Upper lobe of right lung (tissue), 1 donor: ENCODE measurements at places on chromosomes 5 and 9.
A peak's percentile ranks its signal among the peaks of the same experiment; 100 is the strongest.

- peak; percentile 86 for DNase-seq
Measured at GRCh38 chr5:159773062-159773924, 143.0 kb upstream of the ADRA1B start.

DNA sequence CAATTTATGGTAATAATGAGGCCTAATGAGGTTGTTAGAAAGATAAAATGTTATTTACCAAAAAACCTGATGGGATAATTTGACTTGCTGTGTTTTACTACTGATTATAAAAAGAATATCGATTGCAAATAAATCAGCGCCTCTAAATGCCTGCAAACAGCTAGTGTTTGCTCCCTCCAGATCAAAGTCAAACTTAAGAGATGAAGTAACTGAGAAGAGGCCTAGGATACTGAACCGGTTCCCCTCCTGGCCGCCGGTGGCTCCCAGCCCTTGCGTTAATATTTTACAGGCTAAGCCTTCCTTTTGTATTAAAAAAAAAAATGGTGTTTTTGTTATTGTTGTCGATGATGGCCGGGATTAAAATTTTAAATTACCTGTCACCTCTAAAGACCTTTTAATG lies 2.6 kb downstream of the IRX1 start:
- no peak for DNase-seq

DNA sequence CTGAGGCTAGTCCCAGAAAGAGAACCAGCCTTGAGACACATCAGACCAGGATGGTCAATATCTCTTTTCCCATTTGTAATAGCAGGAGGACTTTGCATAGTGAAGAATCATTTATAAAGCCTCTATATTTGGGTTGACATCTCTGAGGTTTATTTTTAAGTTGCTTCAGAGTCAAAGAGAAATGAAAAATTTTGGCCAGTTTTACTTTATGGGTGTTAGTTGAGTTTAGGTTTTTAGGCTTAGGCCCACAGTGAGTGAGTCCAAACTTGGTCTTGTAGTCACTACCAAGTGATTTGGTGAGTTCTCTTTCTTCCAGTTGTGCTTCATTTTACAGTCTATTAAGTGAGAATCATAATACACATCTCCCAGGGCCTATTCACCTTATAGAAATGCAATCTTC lies 5.3 kb upstream of the MEF2C start:
- no peak for DNase-seq

DNA sequence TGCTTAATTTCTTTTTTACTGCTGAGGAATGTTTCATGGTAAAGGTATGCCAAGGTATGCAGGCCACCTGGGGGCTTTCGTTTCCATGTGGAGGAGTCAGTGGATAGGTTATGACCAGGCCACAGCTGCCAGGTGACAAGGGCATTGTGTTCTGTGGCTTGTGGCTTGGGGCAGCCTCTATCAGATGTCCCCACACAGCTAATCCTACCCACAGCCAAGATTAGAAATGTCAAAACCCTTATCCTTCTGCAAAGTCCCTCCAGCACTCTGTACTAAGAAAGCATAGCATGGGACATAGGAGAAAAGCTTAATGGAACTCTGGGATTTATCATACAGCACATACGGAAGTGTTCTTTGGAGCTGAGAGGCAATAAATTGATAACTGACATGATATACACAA lies 171.2 kb upstream of the S1PR3 start:
- no peak for DNase-seq

GRCh38 chr5:116084287-116084691 lies 536 bp upstream of the COMMD10 start:
- no peak for DNase-seq

GRCh38 chr9:91848146-91848545 lies 101.9 kb downstream of the ROR2 start:
- no peak for DNase-seq

DNA sequence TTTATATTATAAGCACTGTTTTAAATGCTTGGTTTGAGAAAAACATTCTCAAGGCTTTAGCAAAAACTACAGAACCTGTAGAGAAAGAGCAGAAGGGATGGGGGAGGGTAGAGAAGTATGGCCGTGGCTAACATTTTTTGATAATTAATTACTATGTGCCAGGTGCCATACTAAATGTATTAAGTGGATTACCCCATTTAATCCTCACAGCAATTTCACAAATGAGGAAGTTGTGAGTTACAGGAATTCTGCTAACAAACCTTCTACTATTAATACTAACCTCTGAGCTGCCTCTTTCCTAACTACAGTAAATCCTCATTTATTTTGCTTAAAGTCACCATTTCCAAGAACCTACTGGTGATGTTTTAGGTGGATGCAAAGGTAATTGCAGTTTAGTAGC lies 157.9 kb downstream of the RNF180 start:
- DNase-seq: no peak

- DNase-seq: no peak
Measured at GRCh38 chr9:7592321-7593316, 207.0 kb downstream of the DMAC1 start.

DNA sequence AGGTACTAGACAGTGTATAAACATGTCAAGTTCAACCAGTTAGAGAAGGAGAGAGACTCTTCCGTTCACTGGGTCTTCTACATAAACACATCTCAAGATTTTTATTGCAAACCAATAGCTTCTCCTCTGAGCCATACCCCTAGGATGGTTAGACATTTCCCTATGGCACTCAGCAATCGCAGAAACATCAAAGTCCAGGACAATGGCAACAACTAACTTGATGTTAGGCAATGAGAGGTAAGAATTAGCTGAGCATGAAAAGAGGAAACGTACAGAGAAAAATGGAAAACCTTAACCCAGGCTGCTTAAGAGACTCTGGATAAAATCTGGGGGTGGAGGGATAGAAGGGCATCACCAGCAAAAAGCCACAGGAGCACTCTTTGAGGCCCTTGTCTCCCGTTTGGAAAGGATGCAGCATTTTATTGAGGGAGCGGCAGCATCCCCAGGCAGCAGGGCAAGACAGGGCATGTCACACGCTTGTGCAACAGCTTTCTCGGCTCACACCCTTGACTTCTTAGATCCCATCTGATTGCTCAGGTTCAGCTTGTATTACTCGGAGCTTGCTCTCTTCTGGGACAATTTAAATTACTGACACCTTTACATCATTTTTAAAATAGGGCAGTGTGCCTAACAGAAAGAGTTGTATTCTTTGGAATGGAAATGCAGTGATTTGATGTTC lies 8.6 kb upstream of the PSAT1 start:
- DNase-seq: no peak

DNA sequence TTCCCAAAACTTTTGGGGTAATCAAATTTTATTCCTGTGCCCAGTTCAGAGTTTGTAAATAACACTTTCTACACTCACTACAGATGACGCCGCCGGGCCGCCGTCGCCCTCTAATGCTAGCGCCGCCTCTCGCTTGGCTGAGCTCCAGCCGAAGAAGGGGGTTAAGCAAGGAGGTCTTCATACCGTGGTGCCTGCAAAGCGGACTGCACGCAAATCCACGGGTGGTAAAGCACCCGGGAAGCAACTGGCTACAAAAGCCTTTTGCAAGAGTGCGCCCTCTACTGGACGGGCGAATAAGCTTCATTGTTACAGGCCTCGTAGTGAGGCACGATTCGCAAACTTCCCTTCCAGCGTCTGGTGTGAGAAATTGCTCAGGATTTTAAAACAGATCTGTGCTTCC lies 280.4 kb downstream of the MEF2C start:
- no peak for DNase-seq

- DNase-seq: peak; percentile 32
Measured at GRCh38 chr5:177529247-177530203, 12.8 kb upstream of the DDX41 start.

DNA sequence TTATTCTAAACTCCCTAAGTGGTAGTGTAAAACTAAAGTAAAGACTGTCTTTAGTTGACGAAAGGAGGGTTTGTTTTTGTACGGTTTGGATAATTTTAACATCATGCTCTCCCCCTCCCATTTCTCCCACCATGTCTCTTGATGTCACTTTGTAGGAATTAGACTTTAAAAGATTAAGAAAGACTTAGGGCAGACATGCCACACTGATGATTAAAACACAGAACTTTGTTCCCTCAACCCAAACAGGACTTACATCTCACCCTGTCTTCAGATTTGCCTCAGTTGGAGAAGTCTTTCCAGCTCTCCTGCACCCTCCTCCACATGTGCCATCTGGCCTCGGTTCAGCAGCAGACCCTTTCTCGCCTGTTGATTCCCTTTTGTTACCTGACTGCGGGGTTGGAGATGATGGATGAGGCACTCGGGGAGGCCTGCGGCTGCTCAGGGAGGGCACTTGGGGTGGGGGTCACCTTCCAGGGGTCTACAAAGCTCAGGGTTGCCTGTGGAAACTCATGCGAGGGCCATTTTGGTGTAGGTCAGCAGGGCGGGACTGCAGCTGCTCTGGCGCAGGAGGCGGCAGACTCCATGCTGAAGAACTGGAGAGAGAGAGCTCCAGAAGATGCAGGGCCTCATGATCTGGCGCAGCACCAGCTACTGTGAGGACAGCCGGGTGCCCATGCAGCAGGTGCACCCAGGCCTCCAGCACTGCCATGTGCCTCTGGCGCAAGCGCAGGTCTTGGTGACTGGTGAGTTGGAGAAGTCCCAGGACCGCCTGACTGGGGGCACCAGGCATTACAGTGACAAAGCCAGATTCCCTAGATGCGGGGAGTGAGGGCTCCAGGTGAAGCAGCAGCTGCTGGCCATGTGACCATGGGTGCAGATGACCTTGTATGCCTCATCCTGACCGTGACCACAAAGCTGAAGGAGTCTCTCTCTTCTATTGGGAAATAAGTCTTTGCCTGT lies 24.5 kb upstream of the EXOC3 start:
- peak; percentile 58 for DNase-seq

- no peak for DNase-seq
Measured at GRCh38 chr5:148732692-148733091, 78.4 kb upstream of the HTR4 start.

DNA sequence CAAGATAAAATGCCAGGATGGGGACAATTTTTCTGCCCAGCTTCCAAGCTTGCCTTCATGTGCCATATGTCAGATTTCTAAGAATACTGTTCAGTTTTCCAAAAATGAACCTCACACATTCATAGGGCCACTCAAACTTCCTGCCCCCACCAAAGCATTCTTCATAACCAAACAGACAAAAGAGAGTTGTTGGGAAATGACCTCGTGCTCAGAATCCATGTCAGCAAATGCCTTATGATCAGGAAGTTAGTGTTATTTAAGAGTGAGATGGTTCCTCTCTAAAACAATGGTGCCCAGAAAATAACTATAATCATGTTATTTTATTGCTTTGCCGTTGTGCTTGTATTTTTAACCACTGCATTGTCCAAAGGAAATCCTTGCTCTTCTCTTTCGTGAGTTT lies 208.2 kb downstream of the ZNF608 start:
- DNase-seq: no peak

GRCh38 chr9:131253891-131254491 lies 22.3 kb downstream of the FAM78A start:
- DNase-seq: no peak

GRCh38 chr5:964821-965220 lies 43.8 kb upstream of the NKD2 start:
- DNase-seq: no peak

GRCh38 chr9:105218673-105219072 lies 25.8 kb upstream of the SLC44A1 start:
- DNase-seq: no peak

DNA sequence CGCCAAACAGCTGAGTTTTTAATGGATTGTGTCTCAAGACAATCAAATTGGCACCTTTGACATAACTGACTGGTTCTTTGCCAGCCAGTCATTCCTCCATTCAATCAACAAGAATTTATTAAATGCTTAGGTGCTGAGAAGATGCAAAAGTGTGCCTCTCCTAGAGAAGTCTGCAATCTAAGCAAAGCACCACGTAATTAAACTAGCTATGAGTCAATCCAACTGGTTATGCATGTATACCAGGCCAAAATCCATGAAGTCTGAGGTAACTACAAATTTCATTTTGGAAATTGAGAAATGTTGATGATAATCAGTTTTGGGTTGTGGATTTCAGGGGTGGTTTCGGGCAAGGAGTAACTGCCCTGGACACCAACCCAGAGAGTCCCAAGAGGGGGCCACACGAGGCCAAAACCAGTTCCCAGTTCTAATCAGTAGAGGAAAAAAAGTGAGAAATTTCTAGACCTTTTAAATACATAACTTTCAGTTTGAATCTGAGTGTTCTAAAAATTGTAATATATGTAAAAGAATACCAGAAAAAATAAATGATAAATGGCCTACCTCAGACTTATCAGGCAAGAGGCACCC lies 92.6 kb downstream of the EFNA5 start:
- DNase-seq: no peak

GRCh38 chr5:129341306-129341705 lies 118.8 kb upstream of the ADAMTS19 start:
- DNase-seq: no peak

GRCh38 chr5:122775550-122776542 lies 966 bp downstream of the SNX2 start:
- DNase-seq: no peak

DNA sequence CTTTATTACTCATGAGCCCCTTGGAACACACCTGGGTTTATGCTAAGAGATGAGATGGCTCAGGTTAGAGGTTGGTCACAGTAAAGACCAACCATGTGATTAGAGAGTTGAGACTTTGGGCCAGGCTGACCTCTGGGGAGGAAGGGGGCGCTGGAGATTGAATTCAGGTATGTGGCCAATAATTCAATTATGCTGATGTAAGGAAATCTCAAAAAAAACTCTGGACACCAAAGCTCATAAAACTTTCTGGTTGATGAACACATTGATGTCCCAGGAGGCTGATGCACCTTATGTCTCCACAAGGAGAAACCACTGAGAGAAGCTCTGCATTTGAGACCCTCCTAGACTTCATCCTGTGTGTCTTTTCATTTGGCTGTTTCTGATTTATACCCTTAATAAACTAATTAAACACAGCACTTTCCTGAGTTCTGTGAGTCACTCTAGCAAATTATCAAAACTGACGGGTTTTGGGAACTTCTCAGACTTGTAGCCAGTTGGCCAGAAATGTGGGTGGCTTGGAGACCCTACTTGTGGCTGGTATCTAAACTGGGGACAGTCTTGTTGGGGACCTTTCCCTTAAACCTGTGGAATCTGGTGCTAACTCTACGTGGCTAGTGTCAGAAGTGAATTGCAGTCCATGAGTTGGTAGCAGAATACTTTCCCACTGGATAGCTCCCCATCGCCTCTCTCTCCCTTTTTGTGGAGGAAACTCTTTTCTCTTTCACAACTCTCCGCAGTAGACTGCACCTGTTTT lies 7.5 kb upstream of the CCL27 start:
- no peak for DNase-seq

DNA sequence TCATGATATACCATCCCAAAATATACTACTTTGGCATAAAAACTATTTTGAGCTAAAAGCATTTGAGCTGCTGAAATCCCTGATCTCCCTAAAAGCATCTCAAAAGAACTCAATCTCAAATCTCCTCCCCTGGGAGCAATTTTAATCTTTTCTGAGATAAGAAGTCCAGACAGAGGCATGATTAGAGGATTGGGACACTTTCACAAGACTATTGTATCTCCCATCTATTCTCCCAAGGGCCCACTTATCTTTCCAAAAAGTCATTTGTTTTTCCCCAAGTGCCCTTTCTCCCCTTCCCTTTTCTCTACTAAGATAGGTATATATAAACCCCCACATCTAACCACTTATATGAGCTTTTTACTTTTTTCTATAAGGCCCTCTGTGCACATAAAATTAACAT lies 79.7 kb downstream of the ALDH7A1 start:
- DNase-seq: no peak

GRCh38 chr5:149596712-149597111 lies 15.4 kb downstream of the ARHGEF37 start:
- DNase-seq: no peak
